Inflammatory macrophage (primary cell): ENCODE measurements at places on chromosomes 7 and 10.

- DNase-seq, result no peak
Observed at GRCh38 chr7:47954231-47954911, 6.1 kb upstream of the PKD1L1 start.

DNA sequence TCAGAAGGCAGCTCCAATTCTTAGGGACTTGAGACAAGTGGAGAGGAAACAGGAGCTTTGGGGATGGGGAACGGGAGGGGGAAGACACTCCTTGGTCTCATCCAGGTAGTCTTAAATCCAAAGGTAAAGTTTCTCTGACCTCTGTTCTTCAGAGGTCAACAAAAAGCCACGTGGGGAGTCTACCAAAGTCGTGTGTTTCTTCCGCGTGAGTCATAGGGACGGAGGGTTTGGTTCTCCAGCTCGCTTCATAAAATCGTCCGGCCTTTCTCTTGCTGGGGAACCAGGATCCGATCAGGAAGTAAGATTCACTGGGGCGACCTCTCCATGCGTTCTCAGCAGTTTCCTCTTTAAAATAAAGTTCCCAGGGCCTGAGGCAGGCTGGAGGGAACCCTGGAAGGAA lies 275.7 kb downstream of the TCERG1L start:
- DNase-seq, result no peak

DNA sequence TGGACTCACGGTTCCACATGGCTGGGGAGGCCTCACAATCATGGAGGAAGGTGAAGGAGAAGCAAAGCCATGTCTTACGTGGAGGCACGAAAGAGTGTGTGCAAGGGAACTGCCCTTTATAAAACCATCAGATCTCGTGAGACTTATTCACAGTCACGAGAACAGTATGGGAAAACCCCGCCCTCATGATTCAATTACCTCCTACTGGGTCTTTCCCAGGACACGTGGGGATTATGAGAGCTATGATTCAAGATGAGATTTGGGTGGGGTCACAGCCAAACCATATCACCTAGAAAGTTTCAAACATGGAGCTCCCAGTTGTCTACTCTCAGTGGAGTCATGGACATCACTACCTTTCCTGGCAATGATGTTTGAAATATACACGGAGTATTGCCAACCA lies 49.6 kb downstream of the CYCS start:
- DNase-seq, result no peak

DNA sequence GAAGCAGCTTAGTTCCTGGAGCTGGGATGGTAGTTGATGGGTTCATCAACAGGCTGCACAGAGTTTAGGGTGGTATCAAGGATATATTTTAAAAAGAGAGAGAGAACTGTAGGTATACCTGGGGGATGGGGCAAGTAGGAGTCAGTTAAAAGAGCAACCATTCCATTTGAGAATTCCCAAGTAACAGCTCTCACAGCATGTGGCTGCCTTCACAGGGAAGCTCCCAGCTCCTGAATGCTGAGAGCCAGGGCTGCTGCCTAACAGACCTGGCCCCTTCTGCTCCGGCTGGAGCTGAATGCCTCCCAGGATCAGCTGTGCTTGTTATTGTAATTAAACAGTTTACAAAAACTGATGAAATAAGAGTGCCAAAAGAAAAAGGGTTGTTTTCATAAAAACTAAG lies 58.8 kb upstream of the GPR26 start:
- no peak for DNase-seq

DNA sequence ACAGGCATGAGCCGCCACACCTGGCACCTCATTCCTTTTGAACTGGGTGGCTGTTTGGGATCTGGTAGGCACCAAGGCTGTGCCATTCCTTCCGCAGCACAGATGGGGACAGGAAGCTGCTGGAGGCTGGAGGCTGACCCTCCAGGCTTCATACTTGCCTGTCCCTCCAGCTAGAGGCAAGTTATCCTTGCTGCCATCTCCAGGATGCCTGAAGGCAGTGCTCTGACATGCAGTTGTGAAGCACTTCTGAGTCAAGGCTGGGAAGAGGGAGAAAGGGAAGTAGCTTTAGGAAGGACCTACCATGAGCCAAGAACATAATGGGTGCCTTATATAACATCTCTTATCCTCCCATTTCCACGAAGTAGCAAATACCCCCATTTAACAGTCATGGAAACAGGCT lies 9.5 kb downstream of the MARVELD1 start:
- peak; percentile 49 for DNase-seq

DNA sequence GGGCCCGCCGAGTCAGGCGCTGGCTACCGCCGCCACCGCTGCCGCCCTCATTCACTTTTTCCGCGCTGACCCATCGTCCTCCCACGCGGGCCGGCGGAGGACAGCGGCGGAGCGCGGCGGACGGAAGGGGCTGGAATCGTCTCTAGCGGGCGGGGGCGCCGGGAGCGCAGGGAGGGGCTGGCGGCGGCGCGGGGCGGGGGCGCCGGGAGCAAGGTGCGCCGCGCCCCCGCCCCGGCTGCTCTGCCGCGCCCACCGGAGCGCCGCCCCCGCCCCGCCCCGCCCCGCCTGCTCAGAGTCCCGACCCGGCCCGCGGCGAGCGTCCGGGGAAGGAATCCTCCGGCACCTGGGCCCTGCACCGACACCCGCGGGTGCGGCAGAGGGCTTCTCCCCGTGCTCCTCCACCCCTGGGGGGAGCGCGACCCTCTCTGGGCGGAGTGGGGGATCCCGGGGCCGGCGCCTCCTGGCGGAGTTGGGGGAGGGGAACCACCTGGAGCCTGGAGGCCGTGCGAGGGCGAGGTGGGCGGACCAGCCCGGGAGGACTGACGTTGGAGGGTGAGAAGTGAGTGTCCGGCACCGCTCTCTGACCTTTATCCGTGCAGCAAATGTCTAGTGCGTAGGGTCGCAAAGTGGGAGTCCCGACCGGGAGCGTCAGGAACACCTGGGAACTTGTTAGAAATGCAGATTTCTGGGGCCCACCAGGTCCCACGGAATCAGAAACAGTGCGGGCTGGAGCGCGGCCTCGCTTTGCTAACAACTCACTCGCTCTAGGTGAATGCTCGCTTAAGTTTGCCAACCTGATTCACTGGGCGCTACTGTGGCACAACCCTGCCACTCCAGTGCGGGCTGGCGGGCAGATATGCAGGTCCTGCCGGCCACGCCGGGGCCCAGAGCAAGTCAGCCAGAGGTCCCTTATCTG lies at the start of gene COBL:
Gene COBL (minus strand): TSS at position 144 of the 916 bp plus-strand sequence. CDS start 176 bp downstream, outside the sequence.
- DNase-seq, result no peak

GRCh38 chr10:61663466-61663865 lies 737 bp downstream of the CABCOCO1 start:
- DNase-seq, result no peak

DNA sequence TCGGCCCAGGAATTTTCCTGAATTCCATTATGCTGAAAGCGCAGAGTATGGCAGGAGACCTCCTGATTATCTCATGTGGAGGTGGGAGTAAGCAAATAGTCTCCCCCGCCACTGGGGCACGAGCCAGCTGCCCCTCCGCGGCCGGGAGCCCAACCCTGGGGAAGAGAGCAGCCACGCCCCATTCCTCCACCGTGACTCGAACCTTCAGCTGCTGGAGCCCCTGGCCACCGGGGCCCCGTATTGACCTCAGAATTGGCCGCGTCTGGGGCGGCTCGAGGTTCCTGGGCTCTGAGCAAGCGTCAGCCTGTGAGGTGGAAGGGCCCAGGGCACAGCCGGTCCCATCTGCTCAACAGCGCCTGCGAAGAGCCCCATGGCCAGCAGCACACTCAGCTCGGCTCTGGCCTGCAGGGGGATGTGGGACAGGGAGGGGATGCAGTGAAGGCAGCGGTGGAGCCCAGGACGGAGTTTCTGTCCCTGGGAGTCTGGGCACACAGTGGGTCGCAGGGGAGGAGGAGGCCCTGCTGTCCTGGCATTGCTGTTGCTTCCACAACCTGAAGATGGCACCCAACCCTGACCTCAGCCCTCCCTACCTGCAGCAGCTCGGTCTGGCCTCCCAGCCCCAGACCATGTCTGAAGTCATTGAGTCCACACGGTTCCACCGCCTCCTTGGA lies 97.8 kb downstream of the CHST15 start:
- peak; percentile 43 for DNase-seq

DNA sequence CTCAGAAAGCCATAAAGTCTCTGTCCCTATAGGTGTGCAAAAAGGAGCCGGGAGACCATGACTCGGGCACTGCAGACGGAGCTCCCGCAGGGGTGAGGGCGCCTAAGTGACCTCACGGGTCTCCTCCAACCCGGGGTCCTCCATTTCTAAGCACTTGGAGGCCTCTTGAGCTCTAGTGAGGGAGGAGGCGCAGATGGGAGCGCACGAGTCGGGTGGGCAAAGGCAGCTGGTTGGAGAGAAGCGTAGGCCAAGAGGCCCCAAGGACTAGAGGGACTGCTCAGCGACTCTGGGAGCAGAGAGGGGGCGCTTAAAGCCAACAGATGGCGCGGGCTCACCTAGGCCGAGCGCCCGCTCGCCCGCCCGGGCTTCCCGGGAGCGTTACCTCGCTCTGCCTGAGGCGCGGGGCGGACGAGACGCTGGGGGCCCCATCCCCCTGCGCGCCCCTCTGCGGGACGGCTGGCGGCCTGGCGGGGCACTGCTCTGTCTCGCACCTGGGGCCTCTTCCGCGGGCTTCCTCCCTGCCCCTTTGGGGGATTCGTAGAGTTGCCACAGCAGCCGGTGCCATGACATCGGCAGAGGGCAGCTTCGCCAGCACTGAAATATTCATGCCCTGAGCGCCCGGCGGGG lies 523 bp upstream of the CDH23 start:
- DNase-seq, result no peak

DNA sequence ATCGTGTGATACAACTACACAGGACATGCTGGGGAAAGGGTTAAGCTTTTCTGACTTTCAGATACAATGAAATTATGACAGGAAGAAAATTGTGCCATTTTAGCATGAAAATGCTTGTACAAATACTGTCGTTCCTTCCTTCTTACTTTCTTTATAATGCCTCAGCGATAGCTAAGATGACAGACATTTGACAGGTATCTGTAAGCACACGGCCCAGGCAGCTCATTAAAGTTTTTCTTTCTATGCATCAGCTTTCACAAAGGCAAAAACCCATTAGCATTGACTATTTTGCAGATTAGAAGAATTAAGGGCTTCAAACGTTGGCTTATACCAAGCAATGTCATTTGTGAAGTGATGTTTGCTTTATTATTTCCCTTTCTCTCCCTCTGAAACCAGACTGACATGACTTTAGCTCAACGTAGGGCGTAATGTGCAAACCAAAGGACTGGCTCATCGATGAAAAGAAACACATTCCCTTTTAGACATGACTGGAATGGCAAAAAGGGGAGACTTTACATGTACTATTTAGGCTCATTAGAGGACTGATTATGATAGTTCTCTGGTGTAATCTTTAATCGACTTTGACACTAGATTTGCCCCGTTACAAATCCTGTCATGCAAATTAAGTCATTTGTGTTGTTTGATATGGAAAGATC lies 258.4 kb upstream of the SP8 start:
- no peak for DNase-seq

- DNase-seq, result no peak
Observed at GRCh38 chr7:55484241-55484640, 88.1 kb downstream of the VOPP1 start.

DNA sequence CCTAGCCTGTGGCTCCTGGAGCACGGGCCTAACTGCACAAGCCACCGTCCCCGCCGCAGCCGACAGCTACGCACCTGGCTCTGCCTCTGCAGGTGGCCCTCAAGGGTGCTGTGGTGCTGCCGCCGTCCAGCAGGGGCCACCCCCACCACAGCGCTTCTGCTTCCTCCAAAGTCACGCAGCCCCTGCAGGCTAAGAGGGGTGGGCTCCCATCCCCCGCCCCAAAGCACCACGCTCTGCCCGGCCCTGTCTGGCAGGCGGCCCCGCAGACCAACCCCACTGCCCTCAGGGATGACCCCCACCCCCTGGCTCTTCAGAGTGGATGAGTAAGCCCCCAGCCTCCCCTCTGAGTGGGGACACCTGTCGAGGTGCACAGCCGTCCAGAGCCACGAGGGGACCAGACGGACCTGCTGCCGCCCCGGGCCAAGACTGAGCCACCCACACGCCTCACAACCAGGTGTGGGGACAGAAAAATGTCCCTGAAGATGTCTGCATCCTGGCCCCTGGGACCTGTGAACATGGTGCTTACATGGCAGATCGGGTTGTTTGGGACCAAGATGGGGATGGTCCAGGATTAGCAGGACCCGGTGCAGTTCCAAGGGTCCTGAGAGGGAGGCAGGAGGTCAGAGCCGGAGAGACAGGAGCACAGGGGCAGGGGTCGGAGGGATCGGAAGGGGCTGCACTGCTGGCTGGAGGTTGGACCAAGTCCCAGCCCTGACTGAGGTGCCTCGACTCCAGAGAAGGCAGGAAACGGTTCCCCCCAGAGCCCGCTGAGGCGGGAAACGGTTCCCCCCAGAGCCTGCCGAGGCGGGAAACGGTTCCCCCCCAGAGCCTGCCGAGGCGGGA lies 9.0 kb upstream of the ADAP1 start:
- no peak for DNase-seq

- DNase-seq, result no peak
Observed at GRCh38 chr10:108090476-108091215, 926.1 kb upstream of the SORCS1 start.

DNA sequence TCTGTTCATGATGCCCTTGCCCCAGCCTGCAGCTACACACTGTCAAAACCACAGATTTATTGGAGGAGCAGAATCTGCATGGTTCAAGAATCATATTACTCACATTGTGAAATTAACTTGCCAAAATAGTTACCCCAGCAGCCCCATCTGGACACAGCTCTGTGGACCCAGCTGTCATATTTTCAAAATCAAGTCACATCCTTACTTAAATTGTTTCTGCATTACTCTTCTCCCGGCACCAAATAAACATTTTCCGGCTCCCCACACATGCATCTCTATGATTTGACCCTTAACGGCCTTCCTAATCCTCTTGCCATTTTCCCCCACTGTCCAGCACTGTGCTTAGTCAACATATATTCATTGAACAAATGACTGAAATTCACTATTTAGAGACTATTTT lies 43.8 kb upstream of the GPR26 start:
- no peak for DNase-seq

- DNase-seq, result no peak
Observed at GRCh38 chr10:121601458-121601857, 3.2 kb upstream of the FGFR2 start.

GRCh38 chr10:61975391-61975932 lies 74.0 kb downstream of the ARID5B start:
- peak; percentile 61 for DNase-seq

DNA sequence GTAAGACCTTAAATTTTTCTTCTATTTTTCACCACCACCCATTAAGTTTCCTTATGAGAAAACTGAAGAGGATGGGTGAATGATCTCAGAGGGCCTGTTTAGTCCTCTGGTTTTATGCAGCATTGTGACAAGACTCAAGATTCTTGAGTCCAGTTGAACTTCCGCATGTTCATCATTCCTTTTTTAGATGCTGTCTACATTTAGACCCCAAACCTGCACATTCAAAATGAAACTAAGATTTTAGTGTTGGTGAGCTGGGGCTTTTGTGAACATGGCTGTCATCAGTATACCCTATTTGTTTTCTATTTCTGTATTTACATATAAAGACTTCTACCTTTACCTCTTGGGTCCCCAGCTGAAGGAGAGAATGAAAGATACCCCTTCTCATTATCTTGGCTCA lies 31.1 kb downstream of the NET1 start:
- DNase-seq, result no peak
